Cardiac muscle cell (in vitro differentiated cells and primary cell): ENCODE measurements at places on chromosomes 3 and 15. TPM values are rescaled to one million over a fixed set of nuclear protein-coding genes. Genes with fewer than 3 reads are reported as not detected.

DNA sequence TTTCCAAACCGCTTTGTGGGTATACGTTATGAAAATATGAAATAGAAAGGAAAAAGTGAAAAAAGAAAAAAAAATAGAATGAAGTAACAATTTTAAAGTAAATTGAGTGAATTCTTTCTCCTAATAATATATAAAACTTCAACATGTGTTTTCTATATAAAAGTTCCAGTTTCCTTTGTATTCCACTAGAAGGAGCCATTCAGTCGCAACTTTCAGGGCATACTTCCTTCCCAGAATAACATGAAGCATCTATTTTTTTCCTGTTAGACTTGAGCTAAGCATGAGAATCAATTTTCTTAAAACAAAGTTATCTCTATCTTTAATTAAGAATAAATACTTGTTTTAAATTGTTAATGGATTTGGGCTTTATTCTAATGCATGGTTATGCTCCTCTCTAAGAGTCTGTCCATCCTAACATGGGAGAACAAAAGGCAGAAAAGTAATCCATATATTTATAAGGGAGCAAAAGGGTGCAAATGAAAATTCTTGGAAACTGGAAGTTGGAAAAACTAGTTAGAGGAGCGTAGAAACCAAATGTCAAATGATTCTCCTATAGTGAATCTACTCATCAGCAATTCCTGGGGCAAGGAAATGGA is 16.0 kb upstream of the VGLL3 start:
- H3K4me3 ChIP-seq: no peak overlapping the region
- H3K27me3 ChIP-seq: no peaks in the 10 kb centered on the region
- H3K27ac ChIP-seq: no peak overlapping the region
- H3K36me3 ChIP-seq: no peaks in the 10 kb centered on the region
- peak; percentile 67 for DNase-seq

GRCh38 chr3:58008141-58009025 is at the start of gene FLNB:
TSS of gene FLNB (plus strand) at chr3:58008422. CDS start at chr3:58008565, 143 bp downstream.
- no peaks in the 10 kb centered on the region for H3K36me3 ChIP-seq
- H3K4me3 ChIP-seq: peak within 1 kb of the TSS; percentile 88
- peak; percentile 78 for DNase-seq
- H3K27me3 ChIP-seq: no peaks in the 10 kb centered on the region
- no peak within 1 kb of the TSS for H3K27ac ChIP-seq

DNA sequence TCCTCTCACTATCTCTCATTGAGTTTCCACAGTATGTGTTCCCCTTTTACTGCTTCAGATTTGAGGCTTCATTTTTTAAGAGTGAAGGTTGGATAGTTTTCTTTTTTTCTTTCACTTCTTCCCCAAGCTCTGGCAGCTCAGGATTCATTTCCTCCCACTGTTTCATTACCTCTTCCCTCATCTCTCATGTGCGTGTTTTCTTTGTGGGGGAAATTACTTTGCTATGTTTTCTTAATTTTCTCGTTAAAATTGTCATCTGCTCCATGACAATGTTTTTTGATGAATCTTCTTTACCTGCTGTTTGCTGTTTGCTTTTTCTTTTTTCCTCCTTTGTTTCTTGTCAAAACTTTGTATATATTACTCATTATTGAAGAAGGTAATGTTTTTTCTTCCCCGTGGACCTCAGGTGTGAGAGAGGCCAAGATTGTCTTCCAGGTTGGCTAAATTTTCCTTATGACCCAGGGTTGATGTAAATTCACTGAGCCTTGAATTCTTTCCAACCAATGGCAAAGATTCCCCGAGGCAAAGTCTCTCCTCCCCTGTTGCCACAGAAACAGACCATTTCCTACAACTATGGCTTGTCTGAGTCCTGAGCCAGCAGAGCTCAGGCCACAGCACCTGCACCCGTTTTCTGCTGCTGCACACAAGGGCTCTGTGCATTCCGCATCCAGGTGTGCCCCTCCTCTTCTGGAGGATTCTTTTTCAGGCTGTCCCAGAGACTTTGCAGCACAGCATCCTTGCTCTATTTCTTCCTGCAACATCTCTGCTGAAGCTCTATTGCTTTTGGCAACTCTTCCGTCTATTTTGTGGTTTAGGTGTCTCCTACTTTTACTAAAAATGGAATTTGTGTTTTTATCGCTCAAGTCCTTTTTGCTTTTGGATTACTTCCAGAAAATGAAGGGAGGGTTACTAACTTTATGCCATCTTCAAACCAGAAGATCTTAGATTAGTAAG is 66.1 kb downstream of the NOX5 start:
- H3K27ac ChIP-seq: no peak overlapping the region
- H3K36me3 ChIP-seq: no peaks in the 10 kb centered on the region
- no peaks in the 10 kb centered on the region for H3K27me3 ChIP-seq

Gene C3orf38
- 20.3 and 20.5 TPM in 2 replicates for total RNA-seq

Gene ZNF770
- 22.6 and 28.9 TPM in 2 replicates for total RNA-seq

Gene PRR20G
- not detected in 2 replicates for total RNA-seq

Gene ELP6
- total RNA-seq: 53.1 and 62.7 TPM in 2 replicates

- no peak overlapping the region for H3K4me3 ChIP-seq
- no peak for DNase-seq
- H3K27me3 ChIP-seq: no peaks in the 10 kb centered on the region
These were observed 5.7 kb upstream of the CAV3 start for GRCh38 chr3:8727605-8728512.

- H3K27ac ChIP-seq: no peak overlapping the region
- no peaks in the 10 kb centered on the region for H3K27me3 ChIP-seq
- no peaks in the 10 kb centered on the region for H3K4me1 ChIP-seq
- DNase-seq: peak; percentile 75
- H3K36me3 ChIP-seq: no peaks in the 10 kb centered on the region
- no peak overlapping the region for H3K4me3 ChIP-seq
These were observed 127.6 kb downstream of the ARNT2 start for GRCh38 chr15:80531796-80532195.

DNA sequence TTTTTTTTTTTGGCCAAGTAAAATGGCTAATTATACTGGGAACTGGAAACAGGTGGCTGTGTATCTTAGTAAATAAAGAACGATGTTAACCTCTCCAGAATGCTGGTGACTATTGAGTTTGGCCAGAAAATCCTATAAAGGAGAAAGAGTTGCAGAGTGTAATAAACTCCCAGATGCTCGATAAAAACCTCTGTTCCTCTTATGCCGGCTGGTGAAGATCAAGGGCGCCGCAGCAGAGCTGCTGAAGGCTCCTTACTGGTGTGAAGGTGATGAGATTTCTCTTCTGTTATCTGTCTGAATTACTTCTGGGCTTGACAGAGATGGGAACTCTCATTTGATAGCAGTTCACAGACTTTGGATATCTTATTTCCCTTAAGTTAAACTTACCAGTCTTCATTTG is 104.6 kb downstream of the PTPRG start:
- no peaks in the 10 kb centered on the region for H3K36me3 ChIP-seq
- H3K27me3 ChIP-seq: no peaks in the 10 kb centered on the region
- peaks cover 20% of the 10 kb centered on the region for H3K4me1 ChIP-seq
- no peak overlapping the region for H3K27ac ChIP-seq

Gene ARGFX
- total RNA-seq: not detected in 2 replicates

DNA sequence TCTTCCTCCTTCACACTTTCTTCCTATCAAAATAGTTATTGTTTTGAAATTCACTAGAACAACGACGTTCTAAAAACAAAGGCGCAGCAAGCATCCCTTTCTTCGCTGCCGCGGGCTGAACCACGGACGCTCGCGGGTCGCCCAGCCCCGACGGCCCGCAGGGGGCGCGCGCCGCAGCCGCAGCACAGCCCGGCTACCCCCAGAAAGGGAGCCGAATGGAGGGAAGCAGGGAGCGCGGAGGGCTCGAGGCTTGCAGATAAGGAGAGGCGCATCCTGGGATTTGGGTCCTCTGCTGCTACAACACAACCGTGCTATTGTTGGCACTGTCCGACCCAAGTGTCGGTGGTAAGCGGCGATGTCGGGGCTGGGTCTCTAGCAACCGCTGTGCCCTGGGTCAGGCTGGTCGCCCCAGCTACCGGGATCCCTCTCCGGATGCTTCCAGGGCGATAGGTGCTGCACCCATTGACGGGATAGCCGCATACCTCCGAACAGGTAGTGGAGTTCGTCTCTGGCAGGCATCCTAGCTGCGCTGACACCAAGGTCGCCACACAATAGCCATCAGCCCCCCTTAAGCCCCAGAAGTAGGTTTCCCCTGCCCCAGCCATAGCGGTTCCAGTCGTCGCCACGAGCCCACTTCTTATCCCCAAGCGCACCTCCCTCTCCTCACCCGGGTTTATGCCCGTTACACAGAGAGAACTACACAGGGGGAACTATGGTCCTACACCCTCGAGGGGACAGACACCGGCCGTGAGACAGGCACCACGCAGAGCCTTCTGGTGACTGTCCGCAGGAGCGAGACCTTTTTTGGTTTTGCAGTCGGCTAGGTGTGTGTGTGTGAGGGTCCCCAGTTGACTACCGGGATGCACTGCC is 6.0 kb downstream of the ONECUT1 start:
- H3K4me1 ChIP-seq: peaks cover 16% of the 10 kb centered on the region
- peak; percentile 27 for DNase-seq
- H3K27ac ChIP-seq: no peak overlapping the region
- no peak overlapping the region for H3K4me3 ChIP-seq
- H3K36me3 ChIP-seq: no peaks in the 10 kb centered on the region

Gene TTLL13
- 0.21 TPM in 2 replicates for total RNA-seq

DNA sequence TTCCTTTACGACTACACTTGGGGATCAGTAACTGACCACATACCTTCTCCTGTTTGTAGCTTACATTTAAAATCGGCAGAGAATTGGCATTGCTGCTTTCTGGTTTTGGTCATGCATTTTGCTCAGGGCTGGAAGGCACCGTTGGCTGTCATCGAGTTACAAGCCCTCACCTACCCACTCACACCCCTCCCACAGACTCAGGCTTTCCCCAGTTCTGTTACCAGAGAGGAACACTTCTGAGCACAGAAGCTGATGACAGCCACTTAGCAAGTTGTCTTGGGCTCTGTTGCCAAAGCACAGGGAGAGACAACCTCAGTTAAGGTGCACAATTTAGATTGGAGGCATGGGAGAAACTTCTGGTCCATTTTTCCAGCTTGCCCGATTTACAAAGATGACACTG is 204.8 kb upstream of the TOPAZ1 start:
- H3K27ac ChIP-seq: no peak overlapping the region
- DNase-seq: peak; percentile 84
- peaks cover 78% of the 10 kb centered on the region for H3K27me3 ChIP-seq
- no peaks in the 10 kb centered on the region for H3K36me3 ChIP-seq
- H3K4me3 ChIP-seq: no peak overlapping the region
- peaks cover 5% of the 10 kb centered on the region for H3K4me1 ChIP-seq

DNA sequence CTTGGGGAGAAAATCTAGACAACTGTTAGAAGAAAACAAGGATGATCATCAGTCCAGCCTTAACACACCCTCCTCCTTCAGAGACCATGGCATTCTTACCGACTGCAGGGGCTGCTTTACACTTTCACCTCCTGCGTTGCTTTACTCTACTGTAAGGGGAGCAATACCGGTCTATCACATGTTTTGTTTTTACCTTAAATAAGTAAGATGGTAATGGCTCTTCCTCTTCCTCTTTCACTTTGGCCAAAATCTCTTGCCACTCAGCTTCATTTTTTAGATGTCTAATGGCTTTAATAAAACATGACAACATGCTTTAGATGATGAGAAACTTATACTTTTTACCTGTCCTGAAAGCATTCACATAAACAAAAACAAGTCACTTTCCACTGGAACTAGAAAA is 33.4 kb upstream of the STIMATE start:
- no peaks in the 10 kb centered on the region for H3K36me3 ChIP-seq
- no peak for DNase-seq
- no peaks in the 10 kb centered on the region for H3K27me3 ChIP-seq
- no peaks in the 10 kb centered on the region for H3K4me1 ChIP-seq

DNA sequence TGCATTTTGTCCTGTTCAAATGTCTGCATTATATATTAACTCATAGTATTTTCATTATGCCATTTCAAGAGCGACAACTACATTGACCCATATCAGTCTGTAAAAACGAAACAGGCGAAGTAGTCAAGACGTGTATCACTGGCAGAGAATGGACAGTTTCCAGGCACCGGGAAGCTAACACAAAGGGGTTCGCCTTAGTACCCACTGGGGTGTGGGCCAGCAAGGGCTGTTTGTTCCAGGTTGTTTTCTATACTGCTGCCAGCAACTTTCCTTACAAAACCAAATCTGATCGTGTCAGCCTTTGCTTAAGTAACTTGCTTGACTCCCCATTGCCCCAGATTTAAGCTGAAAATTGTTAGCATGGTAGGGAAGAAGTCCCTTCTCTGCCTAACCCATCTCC is 87.1 kb downstream of the CGNL1 start:
- H3K27ac ChIP-seq: peak overlapping the region; percentile 10
- DNase-seq: no peak
- H3K4me1 ChIP-seq: peaks cover 24% of the 10 kb centered on the region
- no peak overlapping the region for H3K4me3 ChIP-seq
- H3K36me3 ChIP-seq: peaks cover 37% of the 10 kb centered on the region
- no peaks in the 10 kb centered on the region for H3K27me3 ChIP-seq

- no peak overlapping the region for H3K4me3 ChIP-seq
- H3K27ac ChIP-seq: no peak overlapping the region
- DNase-seq: no peak
- no peaks in the 10 kb centered on the region for H3K27me3 ChIP-seq
These were observed 158.7 kb upstream of the SLCO3A1 start for GRCh38 chr15:91694831-91695210.

Gene PDZRN3
- total RNA-seq: 81.9 and 94.7 TPM in 2 replicates

Gene IMPG2
- 0.33 and 0.49 TPM in 2 replicates for total RNA-seq

GRCh38 chr15:90814191-90814821 is 54.1 kb upstream of the FURIN start:
- no peak overlapping the region for H3K4me3 ChIP-seq
- no peaks in the 10 kb centered on the region for H3K4me1 ChIP-seq
- H3K27me3 ChIP-seq: no peaks in the 10 kb centered on the region
- no peaks in the 10 kb centered on the region for H3K36me3 ChIP-seq

- no peaks in the 10 kb centered on the region for H3K36me3 ChIP-seq
- H3K27ac ChIP-seq: no peak overlapping the region
- H3K4me3 ChIP-seq: no peak overlapping the region
- H3K27me3 ChIP-seq: no peaks in the 10 kb centered on the region
- no peak for DNase-seq
- H3K4me1 ChIP-seq: no peaks in the 10 kb centered on the region
These were observed 111.9 kb downstream of the RBMS3 start for GRCh38 chr3:29392625-29393388.

DNA sequence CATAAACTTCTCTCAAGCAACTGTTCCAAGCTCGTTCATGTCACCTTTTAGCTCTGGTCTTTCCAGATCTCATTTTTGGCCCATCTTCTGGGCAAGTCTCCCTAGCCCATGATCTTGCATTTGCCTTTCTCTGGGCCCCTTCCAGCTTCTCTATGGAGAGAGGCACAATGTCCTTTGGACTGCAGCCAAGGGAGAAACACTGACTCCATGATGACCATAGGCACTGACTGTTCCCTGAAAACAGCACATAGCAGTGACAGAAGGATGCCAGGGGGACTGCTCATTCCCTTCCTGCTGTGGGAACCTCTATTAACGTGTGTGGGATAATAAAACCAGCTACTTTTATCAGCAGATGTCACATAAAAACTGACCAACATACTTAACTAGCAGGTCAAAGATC is 60.3 kb downstream of the STRIT1 start:
- no peak overlapping the region for H3K4me3 ChIP-seq
- H3K27ac ChIP-seq: no peak overlapping the region

Gene CHST2
- total RNA-seq: 12.0 and 23.2 TPM in 2 replicates

Gene WDR5B
- 3.1 and 4.9 TPM in 2 replicates for total RNA-seq
